ENCODE measurements at places on chromosomes 16 and 17.

DNA sequence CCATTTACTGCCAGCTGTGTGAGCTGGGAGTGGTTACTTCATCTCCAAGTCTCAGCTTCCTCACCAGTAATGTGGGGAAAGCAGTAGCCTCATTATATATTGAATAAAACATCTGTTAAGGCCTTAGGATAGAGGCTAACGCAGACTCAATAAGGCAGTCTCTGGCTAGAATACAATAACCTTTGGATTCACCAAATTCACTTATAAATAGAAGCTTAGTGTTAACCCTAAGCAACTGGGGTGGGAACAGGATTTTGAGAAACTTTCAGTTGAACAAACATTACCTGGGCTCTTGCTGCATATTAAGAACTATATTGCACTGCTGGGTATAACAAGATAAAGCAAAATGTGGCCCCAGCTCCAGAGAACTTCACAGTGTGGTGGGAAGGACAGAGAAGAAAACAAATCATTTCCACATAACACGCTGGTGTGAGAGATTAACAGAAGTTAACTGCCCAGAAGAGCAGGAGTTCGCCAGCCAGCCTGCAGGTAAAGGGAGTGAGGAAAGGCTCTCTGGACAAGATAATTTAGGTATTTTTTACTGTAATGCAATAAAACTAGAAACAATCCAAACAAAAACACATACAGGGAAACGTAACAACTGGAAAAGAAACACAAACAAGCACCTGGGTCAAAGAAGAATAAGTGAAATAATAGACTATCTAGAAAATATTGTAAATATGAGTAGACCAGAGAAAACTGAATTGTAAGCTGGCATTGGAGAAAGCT is 57.0 kb downstream of the USP31 start:
- DNase-seq: no peak

DNA sequence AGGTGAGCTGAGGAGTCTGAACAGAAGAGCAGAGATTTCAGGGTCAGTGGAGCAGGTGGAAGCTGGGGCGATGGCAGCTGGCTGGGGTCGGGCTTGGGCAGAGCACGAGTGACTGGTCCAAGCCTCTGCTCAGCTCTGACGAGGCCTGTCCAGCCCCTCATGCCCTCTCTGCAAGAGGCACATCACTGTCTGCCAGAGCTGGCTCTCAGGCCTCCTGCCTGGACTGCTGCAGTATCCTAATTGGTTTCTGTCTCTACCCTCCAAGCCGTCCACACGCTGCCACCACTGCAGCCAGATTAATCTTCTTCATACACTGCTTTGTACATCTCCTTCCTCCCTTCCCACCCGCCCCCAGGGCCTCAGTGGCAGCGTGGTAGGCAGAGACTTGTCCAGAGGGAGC is 25.4 kb downstream of the CACNA1G start:
- DNase-seq: no peak

GRCh38 chr16:11256661-11257130 is 692 bp upstream of the SOCS1 start:
- no peak for DNase-seq

GRCh38 chr17:39688475-39688835 is 598 bp upstream of the PGAP3 start:
- no peak for DNase-seq

- DNase-seq: no peak
Measured at GRCh38 chr17:6479622-6480302, 35.5 kb downstream of the PIMREG start.

Measured in cerebellar nuclear complex (tissue), 1 donor.